ENCODE measurements at places on chromosomes 7 and 10.

DNA sequence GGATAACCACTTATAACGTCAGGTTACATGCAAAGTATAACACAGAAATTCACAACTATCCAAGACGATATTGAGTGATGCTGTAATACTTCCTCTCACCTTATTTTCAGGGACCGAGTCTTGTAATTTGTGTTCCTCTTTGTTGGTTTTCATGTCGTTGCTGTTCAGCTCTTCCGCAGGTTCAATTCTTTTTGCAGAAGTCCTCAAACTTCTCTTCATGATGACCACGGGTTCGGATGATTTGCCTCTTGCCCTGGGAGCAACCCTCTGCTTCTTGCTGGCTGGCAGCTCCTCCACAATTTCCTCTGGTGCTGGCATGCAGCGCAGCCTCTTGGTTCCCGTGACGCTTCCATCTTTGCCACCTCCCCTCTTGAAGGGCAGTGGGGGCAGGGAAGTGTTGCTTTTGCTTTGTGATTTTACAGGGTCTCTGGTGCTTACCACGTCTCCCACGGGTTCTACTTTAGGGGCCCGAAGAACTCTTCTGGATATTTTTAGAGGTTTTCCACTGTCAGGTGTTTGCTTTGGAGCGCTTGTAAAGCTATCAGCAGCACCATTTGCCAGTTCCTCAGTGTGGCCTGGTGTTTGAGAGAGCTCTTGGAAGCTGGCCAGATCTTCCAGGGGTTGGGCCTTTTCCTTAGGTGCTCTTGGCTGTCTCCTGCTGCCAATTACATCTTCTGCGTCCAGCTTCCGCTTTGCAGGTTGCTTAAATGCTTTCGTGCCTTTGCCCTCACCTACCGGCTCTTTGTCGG is 23.6 kb downstream of the MKI67 start:
- peak; percentile 10 for DNase-seq

GRCh38 chr10:11142777-11143176 is 125.1 kb downstream of the CELF2 start:
- peak; percentile 61 for DNase-seq

- no peak for DNase-seq
Observed at GRCh38 chr7:43463401-43463980, 119.4 kb upstream of the STK17A start.

- peak; percentile 93 for DNase-seq
Observed at GRCh38 chr7:69412331-69413146, 185.7 kb upstream of the AUTS2 start.

GRCh38 chr7:124084024-124084423 is 51.2 kb upstream of the TMEM229A start:
- peak; percentile 0 for DNase-seq

DNA sequence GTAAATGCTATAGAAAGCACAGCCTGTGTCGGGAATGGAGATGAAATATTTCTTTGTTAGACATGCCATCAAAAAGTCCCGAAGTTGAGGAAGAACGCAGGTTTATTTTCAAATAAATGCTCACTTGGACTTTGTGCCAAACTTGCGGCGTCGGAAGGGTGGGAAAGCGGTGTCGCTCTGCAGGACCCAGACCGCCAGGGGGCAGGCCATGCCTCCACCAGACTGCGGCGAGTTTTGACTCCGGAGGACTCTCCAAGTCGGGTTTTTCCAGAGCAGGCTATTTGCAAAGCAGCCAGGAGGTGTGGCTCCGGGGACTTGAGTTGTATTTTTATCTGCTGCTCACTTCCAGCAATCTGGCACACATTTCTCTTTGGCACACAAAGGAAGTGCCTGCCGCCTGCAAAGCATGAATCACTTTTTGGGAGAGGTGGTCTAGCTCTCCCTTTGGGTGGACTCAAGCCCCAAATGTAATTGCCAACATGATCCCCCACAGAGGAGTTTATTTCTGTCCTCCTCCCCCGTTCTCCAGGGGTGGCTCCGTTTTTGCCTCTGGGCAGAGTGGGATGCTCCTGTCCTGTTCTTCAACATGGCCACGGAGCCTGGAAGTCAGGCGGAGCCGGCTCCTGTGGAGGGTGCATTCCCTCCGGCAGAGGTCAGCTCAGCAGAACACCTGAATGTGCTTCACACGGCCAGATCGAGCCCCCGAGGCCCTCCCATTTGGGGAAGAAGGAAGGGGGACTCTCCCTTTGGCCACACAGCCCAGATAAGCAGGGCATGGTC is 82.3 kb upstream of the GPR26 start:
- DNase-seq: peak; percentile 72

- DNase-seq: peak; percentile 57
Observed at GRCh38 chr10:133388973-133389818, 4.8 kb upstream of the MTG1 start.

DNA sequence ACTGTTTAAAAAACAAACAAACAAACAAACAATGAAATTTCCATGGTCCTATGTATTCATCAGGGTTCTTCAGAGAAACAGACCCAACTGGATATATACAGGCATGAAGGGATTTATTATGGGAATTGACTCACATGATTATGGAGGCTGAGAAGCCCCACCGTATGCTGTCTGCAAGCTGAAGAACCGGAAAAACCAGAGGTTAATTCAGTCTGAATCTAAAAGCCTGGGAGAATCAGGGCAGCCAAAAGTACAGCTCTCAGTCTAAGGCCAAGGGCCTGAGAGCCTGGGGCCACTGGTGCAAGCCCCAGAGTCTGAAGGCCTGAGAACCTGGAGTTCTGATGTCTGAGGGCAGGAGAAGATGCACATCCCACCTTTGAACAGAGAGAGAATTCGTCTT is 163.5 kb downstream of the MDFIC start:
- no peak for DNase-seq

DNA sequence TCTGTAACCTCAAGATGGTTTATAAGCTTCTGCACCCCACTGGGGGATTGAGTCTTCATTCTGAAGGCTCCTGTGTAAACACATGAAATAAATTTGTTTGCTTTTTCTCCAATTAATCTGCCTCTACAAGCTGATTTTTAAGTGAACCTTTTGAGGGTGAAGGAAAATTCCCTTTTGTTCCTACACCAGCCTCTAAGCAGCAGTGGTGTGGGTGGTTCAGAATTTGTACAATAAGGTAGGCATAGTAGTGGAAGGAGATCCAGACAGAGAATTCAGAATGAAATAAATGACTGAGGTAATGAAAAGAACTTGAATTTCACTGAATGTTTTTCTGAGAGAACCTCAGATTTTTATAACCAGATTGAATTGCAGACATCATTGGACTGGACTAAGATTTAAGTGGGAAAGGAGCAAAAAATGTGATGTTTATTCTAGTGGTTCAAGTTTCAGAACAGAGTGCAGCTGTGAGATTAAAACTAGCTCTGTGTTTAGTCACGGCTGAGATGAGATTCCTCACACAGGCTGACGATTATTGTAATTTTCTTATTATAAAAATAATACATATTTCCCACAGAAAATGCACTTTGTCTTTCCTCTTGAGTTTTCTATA is 1162.2 kb downstream of the TYW1 start:
- no peak for DNase-seq

DNA sequence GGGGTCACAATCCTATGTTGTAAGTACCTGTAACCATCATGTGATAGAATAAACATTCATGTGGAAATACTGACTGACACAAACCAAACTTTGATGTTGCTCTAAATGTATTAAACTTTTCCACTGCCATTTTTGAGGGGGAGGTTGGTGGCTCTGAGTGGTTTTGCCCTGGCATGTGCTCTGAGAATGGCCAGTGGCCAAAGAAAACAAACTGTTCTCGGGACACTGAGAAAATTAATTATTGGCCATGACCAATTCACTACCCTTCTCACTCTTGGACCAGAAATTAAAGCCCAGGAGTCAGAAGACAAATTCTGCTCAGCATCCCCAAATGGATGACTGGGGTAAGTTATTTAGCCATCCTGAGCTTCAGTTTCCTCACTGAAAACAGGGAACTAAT is 195.9 kb downstream of the XPNPEP1 start:
- no peak for DNase-seq

DNA sequence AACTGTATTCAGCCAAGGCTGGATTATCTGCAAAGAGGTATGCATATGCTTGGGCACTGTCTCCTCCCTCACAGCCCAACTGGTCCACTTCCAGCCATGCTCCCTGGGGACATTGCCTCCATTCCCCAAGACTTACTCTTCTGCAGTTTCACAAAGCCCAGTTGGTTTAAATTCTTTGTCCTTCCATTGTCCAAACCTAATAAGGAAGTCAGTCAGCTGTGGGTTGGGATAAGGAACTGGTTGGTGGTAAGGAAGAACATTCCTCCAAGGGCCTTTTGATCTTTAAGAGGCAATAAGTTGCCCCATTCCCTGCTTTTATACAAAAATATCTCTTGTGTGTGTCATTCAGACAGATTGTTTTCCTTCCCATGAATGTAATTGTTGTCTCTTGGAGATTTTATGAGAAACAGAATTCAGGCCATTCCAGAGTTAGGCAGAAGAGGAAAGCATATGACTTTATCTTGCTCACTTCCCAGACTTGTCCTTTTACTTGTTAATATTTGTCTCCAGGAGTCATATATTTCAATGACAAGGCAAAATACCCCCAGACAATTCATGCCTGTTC is 673.7 kb downstream of the SUGCT start:
- DNase-seq: no peak

- DNase-seq: peak; percentile 91
Observed at GRCh38 chr10:30027057-30028005, 32.1 kb downstream of the JCAD start.

DNA sequence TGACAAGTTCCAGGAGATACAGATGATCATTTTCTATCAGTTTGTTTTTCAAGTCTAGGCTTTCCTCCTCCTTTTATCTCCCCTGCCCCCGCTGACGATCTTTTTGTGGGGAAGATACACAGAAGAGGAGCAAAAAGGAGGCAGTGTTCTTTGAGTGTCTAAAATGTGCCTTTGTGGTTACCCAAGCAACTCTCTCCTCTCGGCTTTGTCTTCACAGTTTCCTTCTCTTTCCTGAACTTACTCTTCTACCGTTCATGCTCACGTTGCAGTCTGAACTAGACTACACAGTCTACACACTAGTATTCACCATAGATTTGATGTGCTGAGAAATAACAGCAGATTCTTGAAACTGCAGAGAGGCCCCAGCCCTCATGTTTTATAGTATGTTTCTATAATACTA is 23.6 kb downstream of the CEP41 start:
- peak; percentile 69 for DNase-seq

DNA sequence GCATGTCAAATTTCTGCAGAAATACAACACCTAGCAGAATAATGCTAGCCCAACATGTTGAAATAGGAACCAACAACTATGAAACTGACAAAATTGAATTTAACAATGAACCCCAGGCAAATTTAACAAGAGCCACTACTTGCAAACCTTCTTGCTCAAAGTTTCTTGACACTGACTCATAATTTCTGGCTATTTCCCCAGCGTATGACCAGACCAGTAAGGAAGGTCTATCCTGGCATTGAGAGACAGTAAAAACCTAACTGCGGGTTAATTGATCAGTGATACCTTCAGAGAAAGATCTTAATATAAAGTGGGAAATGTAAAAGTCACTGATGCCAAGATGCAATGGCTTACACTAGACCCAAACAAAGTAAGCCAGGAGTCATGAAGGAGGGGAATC is 510.1 kb downstream of the ARL4A start:
- DNase-seq: no peak

Measured in hematopoietic multipotent progenitor cell treated with erythropoietin and hydrocortisone succinate and interleukin-3 and kit ligand, for 4 days (in vitro differentiated cells).